ENCODE measurements at places on chromosomes 7 and 10.

- DNase-seq, result no peak
These were observed 21.7 kb downstream of the ZCWPW1 start for GRCh38 chr7:100406767-100407166.

DNA sequence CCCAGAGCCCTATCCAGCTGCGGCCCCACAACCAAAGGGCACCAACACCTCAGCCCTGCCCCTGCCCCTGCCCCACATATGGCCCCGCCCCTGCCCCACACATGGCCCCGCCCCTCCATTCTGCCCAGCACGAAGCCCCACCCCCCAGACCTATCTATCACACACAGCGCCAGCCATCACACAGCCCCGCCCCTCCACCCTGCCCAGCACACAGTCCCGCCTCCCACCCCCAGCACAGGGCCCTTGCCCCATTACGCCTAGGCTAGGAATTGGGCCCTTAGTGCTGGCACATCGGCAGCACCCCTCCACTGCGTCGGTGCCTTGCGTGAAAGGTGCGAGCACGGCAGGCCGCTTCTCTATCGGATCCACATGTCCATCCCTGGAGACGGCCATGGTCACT lies 126.8 kb downstream of the MAD1L1 start:
- DNase-seq, result no peak

DNA sequence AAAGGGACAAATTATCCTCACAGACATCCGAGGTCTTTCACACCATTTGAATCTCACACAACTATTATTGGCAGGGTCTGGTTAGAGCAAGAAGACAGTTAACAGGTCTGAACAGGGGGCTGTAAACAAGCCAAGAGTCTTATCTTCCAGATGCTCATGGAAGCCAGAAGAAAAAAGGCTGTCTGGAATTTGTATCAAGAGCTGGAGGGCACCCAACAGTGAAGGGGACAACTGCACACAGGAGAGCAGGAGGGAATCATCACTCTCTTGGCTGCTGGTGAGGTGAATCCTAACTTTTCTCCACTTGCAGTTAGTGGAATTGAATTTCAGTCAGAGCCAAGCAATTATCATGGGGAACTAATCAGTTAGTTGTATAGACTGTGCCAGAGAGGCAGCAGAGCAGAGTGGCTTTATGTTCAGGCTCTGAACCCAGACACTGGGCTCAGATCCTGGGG lies 880.2 kb upstream of the AUTS2 start:
- DNase-seq, result no peak

DNA sequence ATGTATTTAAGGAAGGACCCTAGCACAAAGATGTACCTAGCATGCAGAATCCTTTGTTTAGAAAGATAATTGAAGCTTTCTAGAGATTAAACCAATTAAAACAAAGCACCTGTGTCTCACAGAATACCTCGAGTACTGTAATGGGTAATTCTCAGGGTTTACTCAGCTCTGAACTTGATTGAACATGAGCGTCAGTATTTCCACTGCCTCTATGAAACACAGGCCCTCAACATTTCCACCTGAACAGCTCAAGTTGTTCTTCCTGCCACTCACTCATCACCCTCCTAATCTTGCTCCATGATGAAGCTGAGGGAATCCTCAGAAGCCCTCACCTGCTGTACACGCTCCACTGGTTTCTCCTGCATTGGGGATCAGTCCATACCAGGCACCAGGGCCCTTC lies 33.7 kb upstream of the FZD1 start:
- DNase-seq, result no peak

- no peak for DNase-seq
These were observed 410.6 kb downstream of the GLRX3 start for GRCh38 chr10:130546841-130547240.

DNA sequence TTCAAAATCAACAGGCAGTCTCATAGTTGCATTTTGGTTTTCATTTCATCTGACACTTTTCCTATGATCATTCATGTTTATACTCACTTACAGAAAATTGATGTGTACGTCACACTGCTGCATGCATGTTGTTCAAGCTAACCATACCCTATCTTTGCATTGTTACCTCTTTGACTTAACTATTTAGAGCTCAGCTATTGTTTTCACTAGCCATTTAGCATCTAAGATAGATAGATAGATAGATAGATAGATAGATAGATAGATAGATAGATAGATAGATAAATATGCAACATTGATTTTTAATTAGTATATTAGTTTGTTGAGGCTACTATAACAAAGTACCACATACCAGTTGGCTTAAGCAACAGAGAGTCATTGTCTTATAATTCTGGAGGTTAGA lies 649.5 kb upstream of the KCND2 start:
- no peak for DNase-seq

DNA sequence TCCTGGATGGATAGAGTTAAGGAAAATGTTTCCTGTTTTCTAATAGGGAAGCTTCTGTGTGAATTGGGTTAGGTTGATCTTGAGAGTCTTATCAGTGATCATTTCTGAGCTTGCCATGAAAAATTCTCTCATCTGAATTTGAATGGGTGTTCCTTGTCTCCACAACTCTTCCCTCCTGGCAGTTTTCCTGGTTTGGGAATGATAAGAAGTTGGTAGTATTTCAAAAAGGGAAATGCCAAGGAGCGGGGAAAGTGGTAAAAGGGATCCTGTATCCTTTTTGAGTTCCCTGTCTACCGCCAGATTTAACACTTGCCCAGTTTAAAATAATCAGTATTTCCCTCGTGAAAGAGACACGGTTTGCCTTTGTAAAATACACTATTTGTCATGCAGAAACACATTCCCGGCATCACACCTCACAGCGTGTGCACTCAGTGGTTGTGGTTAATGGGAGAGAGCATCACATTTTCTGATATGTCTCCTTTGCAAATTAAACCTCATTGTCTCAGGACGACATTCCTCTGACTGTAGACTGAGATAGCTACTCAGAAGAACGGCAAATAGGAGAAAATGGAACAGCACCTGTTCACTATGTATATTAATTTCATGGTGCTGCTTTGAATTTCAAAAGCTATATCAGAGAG lies 113.2 kb upstream of the IFRD1 start:
- no peak for DNase-seq

GRCh38 chr7:36810032-36810431 lies 85.7 kb upstream of the AOAH start:
- DNase-seq, result no peak

DNA sequence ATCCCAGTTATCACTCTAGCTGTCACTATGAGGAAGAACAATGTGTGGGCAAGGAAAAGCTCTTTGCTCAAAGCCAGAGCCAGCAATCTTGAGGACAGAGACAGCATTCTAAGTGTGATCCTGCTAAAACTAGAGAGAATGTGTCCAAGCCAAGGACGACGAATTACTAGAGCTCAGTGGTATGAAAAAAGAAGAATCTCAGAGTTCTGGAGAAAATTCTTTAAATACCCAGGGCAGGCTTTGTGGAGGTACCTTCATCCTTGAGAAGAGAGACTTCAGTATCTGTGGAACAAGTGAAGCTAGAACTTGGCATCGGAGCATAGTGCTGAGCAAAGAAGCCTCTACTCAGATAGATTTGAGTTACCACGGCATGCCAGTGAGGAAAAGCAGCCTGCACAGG lies 209.8 kb downstream of the TRIL start:
- no peak for DNase-seq

GRCh38 chr7:26076691-26077090 lies 75.3 kb upstream of the NFE2L3 start:
- DNase-seq, result no peak

DNA sequence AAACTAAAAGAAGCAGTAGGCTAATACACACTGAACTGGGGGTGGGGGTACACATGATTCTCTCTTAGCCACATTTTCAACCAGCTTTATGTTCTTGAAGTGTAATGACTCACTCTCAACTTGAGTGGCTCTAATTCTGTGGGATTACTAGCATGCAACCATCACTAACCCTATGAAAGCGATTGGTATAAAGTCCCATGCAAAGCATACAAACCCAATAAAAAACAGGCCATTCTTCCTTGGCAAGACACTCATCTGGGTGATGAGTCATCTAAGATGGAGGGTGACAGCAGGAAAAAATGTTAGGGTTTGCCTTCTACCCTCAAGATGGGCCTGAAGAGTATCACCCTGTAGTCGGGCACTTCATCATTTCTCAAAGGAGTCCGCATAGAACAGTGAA lies 14.9 kb upstream of the PON3 start:
- no peak for DNase-seq

GRCh38 chr10:132397671-132398565 lies 918 bp downstream of the PWWP2B start:
- no peak for DNase-seq

GRCh38 chr10:49552277-49552676 lies 13.4 kb upstream of the ERCC6 start:
- DNase-seq, result no peak

DNA sequence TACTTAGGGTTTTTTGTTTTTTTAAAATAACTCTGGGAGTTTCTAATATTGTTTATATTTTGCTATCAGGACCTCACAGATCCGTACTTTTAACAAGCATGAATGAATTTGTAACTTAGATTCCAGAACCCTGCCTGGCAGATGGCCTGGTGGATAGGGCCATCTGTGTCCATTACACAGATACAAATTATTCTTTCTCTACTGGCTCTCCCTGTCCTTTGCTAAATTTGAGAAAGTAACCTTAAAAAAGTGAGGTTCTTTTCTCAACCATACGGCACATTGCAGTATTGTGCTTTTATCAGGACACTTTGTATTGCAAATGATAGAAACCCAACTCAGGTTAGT lies 26.6 kb downstream of the LCOR start:
- no peak for DNase-seq

DNA sequence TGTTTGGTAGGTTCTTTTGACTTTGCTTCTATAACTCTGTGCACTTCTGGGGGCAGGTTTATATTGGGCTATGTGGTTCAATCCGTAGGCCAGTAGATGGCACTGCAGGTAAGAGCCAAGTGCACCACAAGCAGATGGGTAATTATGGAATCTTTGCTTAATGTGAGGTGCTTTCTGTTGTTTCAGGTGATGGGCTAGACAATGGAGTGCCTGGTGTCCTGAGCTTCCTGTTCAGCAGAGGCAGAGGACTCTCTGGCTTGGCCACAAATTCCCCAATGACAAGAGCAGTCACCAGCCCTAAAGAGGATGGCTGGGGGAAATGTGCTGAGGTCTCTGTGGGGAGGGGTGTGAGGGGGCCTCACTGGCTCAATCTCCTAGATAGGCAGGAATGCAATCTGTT lies 455.0 kb downstream of the CCSER2 start:
- no peak for DNase-seq

DNA sequence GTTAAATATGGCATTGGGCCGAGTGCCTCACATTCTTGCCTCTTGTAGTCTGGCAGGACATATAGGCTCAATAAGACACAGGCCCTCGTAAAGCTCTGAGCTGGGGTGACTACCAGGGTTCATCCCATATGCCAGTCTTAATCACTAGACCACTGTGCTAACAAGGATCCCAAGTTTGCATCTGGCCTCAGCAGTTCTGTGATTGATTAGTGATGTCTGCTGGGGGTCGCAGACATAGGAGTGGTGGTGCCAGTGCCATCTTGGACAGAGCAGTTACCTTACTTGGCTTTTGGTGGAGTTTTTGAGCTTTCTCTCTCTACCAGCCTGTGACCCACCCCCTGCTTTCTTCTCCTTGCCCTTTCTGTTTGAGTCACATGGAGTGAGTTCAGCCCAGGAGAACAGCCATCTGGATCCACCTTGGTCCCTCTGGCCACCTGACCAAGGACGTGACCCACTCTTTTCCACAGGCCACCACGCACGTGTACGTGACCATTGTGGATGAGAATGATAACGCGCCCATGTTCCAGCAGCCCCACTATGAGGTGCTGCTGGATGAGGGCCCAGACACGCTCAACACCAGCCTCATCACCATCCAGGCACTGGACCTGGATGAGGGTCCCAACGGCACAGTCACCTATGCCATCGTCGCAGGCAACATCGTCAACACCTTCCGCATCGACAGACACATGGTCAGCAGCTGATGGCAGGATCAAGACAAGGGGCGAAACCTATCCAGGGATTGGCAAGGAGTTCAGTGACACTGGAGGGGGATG lies 4.1 kb upstream of the VSIR start:
- DNase-seq, result no peak

- DNase-seq, result no peak
These were observed 46.3 kb downstream of the MTPN start for GRCh38 chr7:135930565-135931461.

DNA sequence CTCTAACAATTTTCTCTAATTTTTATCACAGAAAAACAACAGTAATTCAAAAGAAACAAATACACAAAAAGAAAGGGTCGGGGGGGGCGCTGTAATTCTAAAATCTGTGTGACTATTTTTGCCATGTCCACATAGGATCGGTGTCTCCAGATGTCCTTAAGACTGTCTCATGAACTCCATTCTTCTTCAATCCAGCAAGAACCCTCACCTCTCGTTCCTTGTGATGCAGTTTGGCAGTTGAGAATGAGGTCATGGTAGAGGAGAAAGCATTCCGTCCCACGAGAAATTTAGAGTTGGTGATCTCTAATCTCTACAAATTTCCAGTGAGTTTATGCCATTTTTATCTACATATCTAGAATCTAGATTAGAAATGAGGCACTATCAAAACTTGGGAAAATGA lies 394.7 kb downstream of the TFEC start:
- DNase-seq, result no peak

GRCh38 chr10:71837098-71837827 lies 13.8 kb downstream of the PSAP start:
- DNase-seq, result no peak

GRCh38 chr10:132299371-132300336 lies 8.1 kb downstream of the STK32C start:
- no peak for DNase-seq

DNA sequence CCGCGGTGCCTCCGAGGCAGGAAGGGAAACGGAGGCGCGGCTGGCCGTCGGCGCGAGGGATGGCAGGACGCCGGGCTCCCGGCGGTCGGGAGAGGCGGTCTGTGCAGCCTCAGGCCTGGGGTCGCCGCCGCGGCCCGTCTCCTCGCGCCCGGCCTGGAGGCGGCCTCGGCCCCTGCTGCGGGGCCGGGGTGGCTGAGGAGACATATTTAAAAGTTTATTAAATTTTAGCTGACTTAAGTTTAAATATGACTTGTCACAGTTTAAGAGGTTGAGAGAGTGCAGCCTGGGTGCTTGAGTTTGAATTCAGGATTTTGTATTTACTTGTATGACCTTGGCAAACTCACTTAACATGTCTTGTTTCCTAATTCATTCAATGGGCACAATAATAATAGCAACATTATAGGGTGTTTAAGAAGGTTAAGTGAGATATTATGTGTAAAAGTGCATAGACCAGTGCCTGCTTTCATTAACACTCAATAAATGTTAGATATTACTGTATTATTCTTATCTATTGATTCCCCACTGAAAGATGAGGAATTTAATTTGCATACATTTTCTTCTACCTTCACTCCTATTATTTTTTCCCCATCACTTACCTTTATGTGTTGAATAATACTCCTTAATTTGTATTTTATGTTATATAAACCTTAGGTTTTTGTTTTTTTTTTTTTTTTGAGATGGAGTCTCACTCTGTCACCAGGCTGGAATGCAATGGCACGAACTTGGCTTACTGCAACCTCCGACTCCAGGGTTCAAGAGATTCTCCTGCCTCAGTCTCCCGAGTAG lies 718 bp downstream of the DYNC2I1 start:
- no peak for DNase-seq

GRCh38 chr10:132265890-132266496 lies 41.8 kb downstream of the STK32C start:
- DNase-seq, result no peak

Measured in stimulated activated CD8-positive, alpha-beta memory T cell treated with anti-CD3 and anti-CD28 coated beads, Interleukin-7, amount 100 ng/mL, for 1 hour (primary cell).